SJSA1 (cell line): ENCODE measurements at places on chromosomes 12 and 14.

- no peak for DNase-seq
Measured at GRCh38 chr12:105982022-105982421, 156.7 kb downstream of the NUAK1 start.

- DNase-seq: no peak
Measured at GRCh38 chr12:846421-846820, 94.0 kb downstream of the WNK1 start.

DNA sequence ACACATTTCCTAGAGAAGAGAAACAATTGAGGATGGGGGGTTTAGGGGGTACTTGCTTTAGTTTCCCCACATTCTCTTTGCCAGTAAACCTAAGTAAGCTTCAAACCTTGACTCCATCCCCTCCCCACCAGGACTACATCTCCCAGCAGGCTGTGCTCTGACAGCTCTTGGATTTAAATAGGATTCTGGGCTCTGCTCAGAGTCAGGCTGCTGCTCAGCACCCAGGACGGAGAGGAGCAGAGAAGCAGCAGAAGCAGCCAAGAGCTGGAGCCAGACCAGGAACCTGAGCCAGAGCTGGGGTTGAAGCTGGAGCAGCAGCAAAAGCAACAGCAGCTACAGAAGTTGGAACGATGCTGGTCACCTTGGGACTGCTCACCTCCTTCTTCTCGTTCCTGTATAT, 20.6 kb downstream of the RDH12 start:
- no peak for DNase-seq

DNA sequence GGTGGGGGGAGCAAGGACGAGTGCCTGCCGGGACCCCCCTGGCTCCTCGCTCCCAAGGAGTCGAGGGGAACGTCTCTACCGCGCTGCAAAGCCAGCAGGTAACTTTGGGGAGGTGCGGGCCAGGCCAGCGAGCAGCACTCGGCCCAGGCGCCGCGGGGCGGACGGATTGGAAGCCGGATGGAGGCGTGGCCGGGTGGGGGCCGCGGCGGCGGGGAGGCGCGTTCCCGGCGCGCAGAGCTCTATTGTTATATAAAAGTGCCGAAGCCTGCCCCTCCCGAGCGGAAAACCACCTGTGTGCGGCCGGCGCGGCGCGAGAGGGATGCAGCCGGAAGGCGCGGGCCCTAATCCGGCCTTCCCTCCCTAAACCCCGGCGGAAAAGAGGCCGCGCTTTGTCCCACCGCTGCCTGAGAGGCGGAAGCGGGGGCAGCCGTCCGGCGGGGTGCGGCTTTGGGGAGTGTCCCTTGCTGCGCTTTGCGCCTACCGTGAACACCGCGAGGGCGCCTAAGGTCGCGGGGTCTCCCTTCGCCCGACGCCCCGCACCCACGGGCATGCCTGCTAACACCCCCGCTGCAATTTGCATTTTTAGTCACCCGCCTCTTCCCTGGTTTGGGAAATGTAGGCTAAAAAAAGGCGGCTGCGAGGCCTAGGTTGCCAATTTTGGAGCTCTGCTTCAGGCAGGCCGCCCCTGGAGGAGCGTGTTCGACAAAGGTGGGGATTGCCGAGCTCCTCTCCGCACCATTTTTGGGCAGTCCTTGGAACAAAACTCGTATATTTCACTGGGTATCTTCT, 1.7 kb upstream of the DUSP6 start:
- DNase-seq: peak; percentile 81

DNA sequence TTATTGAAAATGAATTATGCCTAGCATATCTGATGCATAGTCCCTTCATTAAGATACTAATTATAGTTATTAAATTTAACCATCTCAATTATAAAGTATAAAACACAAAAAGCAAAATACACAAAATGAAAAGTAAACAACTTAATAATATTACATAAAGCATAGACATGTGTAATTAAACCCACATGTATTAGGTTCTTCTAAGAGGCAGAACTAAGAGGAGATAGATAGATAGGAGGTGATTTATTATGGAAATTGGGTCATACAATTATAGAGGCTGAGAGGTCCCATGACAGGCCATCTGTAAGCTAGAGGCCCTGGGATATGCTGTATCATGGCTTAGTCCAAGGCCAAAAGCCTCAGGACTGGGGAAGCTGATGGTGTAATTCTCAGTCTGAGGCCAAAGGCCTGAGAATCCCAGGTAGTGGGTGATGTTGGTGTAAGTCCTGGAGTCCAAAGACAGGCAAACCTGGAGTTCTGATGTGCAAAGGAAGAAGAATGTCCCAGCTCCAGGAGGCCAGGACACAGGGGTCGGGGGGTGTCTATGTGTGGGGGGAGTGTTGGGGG, 953.3 kb downstream of the TRHDE start:
- DNase-seq: no peak

DNA sequence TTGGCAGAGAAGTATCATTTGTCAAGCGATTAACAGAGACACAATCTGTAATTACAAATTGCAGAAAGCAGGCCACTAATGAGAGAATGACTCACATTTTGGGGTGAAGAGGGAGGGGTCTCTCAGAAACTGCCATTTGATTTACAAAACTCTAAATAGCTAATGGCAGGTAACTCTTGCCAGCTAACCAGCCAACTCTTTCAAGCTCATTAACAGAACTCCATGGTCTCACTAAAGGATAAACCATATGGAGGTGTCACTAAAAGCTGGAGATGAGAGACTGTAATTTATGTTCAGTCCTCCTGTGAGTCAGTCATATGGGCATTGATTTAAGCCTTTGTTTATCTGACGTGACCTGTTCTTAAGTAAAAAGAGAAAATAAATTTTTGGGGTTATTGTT, 336.4 kb downstream of the FOXG1 start:
- DNase-seq: no peak

GRCh38 chr14:33699300-33699983, 251.4 kb downstream of the EGLN3 start:
- DNase-seq: no peak

GRCh38 chr12:12835378-12836146, 22.4 kb downstream of the DDX47 start:
- DNase-seq: no peak

GRCh38 chr12:65672441-65672840, 151.8 kb upstream of the HMGA2 start:
- DNase-seq: no peak

- DNase-seq: no peak
Measured at GRCh38 chr12:24617471-24617870, 331.4 kb downstream of the BCAT1 start.

- no peak for DNase-seq
Measured at GRCh38 chr14:88955455-88955854, 131.0 kb downstream of the TTC8 start.

DNA sequence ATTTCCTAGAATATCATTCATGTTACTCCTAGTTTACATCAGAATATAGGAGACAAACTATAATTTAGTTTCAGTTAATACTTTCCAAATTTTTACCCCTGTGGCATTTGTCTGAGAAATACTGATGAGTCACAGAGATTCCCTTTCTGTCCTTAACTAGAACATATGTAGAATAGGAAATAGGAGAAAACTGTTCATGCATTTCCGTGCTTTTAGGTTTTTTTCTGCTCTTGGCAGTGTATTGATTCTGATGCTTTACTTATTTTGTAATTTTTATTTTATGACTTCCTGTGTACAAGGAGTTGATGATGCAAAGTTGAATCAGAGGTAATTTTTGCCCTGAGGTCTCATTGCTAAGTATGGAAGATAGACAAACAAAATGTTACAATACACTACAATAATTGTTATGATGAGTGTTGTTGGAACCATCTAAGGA, 23.0 kb downstream of the MNAT1 start:
- no peak for DNase-seq

- no peak for DNase-seq
Measured at GRCh38 chr12:8077207-8077606, 4.9 kb upstream of the NECAP1 start.

DNA sequence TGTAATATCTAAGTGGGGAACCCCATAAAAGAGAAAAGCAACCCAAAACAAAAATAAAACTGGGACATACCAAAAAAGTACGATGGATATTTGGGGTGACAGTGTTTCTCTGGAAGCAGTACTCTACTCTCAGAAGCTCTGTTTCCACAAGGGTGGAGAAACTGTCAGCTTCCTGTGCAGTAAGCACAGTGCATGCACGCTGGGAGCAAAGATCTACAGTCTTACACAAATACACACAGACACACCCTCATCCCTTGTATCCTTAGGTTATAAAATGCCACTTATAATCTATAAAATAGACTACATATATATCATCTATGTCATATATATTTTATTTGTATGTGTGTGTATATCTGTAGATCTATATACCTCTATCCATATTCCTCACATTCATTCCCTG, 225.8 kb upstream of the SOX5 start:
- DNase-seq: no peak

DNA sequence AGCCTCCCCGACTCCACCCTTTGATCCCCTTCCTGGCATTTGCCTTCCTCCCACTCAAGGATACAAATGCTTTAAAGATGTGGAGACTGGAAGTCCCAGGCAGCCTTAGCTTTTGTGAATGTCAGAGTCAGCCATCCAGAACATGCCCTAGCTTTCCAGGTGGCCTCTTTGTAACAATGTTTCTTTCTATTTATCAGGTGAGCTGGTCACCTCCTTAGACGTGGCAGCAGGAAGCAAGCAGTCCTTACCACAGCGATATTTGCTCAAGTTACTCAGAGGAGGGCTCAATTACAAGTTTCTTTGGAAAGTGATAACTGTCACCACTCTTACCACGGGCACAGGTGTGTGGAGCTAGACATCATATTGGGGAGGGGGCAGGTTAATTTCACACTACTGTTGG, 4.9 kb downstream of the GALNT6 start:
- DNase-seq: no peak
